NCI-H446 (cell line): ENCODE measurements at places on chromosomes 2 and 18.

GRCh38 chr2:14577843-14578242 is 54.7 kb upstream of the LRATD1 start:
- no peak for DNase-seq

- DNase-seq, result no peak
These were observed 226.3 kb downstream of the EIPR1 start for GRCh38 chr2:3151153-3151918.

DNA sequence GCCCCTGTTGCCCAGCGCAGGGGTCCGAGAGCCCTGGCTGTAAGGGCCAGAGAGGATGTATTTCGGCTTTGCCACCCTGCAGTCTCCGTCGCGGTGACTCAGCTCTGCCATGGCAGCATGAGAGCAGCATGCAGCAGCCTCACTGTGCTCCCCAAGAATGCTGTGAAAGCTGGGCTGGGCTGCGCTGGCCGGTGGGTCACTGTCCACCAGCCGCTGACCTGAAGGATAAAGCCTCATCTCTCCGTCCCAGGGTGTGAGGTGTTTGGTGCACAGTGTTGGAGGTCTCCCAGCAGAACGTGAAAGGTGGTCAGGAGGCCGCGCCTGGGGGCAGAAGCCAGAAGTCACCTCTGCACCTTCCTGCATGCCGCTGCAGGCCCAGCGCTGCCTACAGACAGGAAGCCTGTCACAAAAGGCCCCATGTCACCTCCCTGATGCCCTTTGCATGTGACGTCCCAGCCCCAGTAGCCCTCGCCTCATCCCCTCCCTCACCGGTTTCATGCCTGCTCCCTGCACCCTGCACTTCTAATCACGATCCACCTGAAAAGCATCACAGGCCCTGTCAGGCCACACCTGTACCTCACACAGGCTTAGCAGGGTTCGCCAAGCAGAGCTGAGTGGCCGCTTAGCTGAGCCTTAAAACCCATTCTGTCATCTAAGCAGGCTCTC is 342.1 kb downstream of the EIPR1 start:
- DNase-seq, result no peak

GRCh38 chr2:223369889-223370288 is 232.3 kb downstream of the SCG2 start:
- DNase-seq, result no peak

GRCh38 chr2:18525236-18525635 is 35.2 kb downstream of the RDH14 start:
- DNase-seq, result no peak

GRCh38 chr2:110215566-110216158 is 3.3 kb upstream of the MTLN start:
- no peak for DNase-seq

GRCh38 chr2:217429981-217430500 is 570.2 kb upstream of the TNP1 start:
- no peak for DNase-seq

GRCh38 chr18:65592435-65592834 is 158.4 kb upstream of the CDH7 start:
- no peak for DNase-seq

GRCh38 chr2:148720501-148721001 is 76.0 kb downstream of the EPC2 start:
- peak; percentile 11 for DNase-seq

DNA sequence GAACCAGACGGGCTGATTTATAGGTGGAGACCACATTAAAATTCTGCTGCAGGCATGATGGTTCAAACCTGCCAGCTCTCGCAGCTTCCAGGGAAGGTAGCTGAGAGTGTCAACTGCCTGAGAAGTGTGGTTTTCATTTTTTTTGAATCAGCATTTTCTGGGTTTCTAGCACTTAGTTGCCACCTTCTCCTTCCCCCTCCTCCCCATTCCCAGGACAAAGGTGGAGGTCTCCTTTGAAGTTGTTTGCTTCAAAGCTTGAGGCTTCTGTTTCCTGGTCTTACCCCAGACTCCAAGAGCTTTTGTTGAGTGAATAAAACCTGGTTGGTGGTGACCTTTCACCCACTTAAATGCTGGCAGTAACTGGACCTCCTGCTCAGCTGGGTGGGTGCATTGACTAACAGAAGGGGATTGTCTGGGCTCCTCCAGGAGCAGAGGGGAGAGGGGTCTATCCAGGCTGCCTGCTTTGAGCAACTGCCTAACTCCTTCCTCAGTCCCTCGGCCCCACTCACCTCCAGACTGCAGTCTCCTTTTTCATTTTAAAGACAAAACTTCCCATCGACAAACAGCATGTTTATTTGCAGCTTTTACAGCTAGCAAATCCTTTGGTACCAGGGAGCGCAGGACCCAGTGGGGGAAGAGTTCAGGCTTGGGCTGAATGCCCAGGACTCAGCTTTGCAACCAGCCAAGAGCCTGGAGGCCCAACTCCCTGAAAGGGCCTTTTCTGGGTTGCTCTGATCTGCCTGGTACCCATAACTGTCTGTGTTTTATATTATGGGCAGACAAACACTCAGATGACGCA is 3.5 kb downstream of the RHOB start:
- DNase-seq, result no peak

GRCh38 chr2:199977984-199978415 is 22.6 kb downstream of the MAIP1 start:
- no peak for DNase-seq

- no peak for DNase-seq
These were observed 37.5 kb upstream of the NEB start for GRCh38 chr2:151771599-151772358.

GRCh38 chr18:66764230-66764629 is 160.3 kb upstream of the CDH19 start:
- no peak for DNase-seq

GRCh38 chr2:15745907-15746702 is 154.4 kb downstream of the DDX1 start:
- no peak for DNase-seq

DNA sequence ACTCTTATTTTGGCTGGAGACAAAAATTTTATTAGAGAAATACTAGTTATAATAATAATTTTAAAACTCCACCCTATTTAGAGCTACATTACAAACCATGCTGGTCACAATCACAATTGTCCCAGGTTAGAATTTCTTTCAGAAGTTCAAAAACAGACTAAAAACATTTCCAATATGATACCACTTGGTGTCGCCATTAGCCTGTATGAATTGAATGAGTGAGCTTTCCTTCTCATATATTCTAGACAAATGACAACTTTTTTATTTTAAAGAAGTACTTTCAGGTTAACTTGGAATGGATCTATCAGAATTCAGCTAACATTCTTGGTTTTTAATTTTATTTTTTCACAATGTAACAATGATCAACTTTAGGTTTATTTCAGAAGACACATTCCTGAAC is 48.0 kb downstream of the SERPINB8 start:
- DNase-seq, result peak; percentile 69

DNA sequence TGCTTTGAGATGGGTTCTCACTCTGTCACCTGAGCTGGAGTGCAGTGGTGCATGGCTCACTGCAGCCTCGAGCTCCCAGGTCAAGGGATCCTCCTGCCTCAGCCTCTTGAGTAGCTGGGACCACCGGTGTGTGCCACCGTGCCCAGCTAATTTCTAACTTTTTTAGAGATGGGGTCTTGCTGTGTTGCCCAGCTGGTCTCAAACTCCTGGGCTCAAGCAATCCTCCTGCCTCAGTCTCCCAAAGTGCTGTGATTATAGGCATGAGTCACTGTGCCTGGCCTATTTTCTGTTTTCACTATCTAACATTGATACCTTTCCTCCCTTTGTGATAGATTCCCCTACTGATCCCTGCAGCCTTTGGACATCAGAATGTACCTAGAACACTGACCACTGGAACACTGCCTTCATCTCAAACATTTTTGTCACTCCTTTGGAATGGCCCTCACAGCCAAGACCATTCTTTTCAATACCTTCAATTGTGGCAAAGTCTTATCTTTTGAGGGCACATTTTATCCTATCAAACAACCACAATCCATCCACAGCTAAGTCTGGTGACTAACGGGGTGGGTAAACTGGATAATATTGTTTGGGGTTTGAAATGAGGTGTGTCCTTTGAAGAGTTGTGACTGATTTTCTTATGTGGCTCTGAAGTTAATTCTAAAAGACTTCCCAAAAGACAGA is 43.7 kb downstream of the EPAS1 start:
- DNase-seq, result no peak

DNA sequence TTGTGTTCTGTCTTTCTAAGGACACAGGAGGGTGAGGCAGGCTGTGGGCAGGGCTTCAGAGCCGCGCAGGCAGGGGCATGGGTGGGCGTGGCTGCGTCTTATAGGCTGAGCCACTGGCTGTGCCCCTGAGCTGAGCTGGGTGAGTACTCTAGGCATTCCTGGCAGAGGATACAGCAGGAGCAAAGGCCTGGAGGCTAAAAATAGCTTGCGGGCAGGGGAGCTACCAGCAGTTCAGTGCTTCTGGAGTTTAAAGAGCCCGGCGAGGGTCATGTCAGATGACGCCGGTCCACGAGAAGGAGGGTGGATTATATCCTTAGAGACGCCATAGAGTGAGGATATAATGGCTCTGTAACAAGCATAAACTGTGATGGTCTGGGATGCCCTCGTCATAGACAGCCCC is 31.5 kb upstream of the PDIA6 start:
- DNase-seq, result no peak

- no peak for DNase-seq
These were observed 82.8 kb upstream of the GRB14 start for GRCh38 chr2:164703915-164704706.

DNA sequence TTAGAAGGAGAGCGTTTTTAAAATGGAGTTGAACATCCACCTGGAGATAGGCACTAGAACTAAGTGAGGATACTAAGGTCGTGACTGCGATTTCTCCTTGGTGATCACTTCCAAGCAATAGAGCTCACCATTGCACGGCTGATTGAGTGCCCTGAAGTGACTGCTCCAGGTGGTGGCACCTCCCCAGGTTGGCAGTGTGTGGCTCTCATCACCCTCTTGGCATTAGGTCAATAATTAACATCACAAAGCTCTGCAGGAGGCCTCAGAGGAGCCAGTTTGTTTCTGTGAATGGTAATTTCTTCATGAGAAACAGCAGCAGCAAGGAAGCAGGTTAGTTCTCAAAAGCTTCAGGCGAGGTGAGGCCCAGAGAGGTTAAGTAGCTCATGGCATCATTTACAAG is 259.6 kb downstream of the CLIP4 start:
- no peak for DNase-seq

DNA sequence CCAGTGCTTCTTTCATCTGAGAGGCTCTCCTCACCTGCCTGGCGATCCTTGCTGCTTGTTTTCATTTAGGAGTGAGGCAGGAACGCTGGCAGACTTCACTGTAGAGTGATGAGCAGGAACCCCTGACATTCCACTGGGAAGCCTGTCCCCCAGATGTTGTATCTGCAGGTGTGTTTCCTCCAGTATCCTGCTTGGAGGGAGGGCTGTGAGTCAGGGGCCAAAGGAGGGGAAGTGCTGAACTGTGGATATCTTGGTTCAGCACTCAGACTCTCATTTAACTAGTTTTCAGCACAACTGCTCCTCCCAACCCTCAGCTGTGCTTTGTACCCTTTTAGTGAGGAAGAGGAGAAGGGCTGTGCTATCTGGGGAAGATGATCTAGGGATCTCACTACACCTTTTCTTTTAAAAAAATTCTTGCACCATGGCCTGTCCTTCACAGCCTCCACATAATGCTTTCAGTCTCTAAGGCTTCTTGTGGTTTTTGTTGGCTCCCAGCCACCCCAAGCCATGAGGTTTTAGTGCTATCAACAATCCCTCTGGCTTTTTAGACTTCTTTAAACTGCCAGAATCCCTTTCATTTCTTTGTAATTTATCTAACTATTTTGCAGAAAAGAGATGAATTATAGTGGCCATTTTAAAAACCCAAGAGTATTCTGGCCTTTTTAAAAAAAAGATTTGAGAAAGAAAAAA is 11.2 kb downstream of the ANKAR start:
- no peak for DNase-seq

DNA sequence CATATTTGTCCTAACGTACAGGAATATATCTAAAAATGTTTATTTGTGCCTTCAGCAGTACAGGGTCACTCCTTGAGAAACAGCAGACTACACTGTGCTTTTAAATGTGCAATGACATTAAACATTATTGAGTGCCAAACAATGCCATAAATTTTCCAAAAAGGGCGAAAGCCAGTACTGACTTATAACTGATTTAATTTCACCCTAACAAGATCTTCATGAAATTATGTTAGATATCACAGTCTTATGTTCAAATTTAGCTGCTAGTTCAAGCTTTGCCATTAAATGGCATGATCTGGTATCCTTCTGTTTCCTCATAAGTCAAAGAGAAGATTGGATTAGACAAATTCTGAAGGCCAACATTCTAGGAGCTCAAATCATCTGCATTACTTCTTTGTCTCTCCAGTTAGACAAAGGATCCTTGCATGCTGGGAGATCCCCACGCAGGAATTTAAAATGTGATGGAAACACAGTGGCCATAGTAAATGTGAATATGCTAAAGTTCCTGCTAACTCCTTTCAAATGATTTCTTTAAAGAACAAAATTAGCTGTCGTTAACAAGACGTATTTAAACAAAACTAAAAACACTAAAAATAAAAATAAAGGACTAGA is 129.3 kb upstream of the STON1 start:
- no peak for DNase-seq

DNA sequence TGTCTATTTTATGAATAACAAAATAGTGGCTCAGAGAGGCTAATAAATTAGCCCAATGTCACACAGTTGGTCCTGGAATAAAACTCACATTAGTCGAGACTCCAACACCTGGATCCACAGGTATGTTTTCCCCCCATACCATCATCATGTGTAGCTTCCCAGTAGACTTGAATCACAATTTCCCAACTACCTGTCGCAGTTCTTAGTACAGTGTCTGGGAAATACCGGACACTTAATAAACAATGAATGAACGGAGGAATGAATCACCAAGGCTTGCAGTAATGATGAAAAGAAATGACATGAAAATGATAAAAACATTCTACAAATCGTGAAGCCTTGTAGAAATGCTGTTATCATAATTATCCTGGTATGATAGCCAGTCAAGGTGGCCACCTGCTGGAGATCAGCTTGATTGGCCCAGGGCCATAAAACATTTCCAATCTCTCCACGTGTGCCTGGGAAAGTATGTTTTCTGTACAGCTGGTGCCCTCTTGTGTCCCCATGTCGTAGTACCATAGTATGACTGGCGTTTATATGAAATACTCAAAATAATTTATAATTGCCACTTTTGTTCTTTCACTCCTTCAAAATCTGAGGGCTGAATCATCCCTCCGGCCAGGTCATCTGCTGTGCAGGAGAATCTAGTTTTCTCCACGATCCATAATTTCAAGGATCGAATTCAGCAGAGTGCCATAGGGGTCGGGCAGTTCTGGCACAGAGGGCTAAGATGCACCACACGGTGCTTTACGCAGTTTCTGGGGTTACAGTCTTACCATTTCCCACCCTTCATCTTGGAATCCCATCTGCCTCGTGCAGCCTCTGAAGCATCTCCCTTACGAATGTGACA is 95.4 kb downstream of the LAMA1 start:
- DNase-seq, result peak; percentile 9

GRCh38 chr18:48612511-48612910 is 73.7 kb downstream of the CTIF start:
- no peak for DNase-seq

DNA sequence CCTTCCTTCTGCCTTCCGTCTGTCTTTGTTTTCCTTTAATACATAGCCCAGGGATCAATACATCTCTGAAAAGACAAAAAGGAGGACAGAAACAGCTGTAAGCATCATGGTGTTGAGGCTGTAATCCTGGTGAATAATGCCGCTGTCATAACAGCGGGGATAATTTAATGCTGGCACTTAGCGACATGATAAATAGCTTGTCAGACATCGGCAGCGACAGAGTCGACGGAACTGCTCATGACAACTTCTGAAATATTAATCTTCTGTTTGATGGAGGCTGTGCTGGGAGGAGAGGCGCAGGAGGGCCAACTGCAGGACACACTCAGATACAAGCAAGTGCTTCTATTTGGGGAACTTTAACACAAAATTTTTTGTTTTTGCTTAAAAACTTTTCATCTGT is 602.2 kb downstream of the GALR1 start:
- no peak for DNase-seq
